ENCODE measurements at places on chromosomes 5 and 9.

DNA sequence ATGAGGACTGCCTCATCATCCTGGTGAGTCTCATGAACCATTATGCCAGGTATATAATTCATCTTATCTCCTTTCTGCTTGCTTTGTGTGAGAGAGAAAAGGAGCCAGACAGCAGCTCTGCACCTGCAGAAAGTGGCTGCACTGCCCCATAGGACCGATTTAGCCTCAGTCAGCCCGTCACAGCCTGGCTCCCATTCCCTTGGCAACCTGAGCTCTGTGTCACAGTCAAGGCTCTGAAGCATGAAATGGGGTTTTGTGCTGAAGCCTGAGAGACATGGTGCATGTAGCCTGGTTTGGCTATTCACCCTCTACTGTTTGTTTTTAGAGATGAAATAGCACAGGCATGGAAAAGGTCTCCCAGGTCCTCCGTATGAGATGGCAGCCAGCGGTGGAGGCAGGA lies 198.3 kb downstream of the KCTD16 start:
- no peak for DNase-seq

DNA sequence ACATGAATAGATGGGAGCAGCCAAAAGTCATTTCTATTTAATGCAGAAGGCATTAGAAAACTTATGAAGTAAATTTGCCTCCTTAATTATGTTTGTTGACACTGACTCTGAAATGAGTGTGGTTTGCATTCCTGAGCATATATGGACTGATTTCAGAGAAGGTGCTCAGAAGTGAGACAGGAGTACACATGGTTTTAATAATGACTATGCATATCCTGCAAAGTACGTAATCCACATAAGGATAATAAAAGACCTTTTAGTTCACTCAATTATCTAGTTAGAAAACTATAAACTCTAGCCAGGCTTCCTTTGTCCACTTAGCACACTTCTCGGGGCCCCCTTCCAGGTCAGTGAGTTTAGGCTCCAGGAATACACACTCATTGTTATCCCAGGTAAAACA lies 75.7 kb upstream of the SNX2 start:
- no peak for DNase-seq

GRCh38 chr9:88090151-88090581 lies 48.1 kb downstream of the SPATA31C2 start:
- DNase-seq, result no peak

DNA sequence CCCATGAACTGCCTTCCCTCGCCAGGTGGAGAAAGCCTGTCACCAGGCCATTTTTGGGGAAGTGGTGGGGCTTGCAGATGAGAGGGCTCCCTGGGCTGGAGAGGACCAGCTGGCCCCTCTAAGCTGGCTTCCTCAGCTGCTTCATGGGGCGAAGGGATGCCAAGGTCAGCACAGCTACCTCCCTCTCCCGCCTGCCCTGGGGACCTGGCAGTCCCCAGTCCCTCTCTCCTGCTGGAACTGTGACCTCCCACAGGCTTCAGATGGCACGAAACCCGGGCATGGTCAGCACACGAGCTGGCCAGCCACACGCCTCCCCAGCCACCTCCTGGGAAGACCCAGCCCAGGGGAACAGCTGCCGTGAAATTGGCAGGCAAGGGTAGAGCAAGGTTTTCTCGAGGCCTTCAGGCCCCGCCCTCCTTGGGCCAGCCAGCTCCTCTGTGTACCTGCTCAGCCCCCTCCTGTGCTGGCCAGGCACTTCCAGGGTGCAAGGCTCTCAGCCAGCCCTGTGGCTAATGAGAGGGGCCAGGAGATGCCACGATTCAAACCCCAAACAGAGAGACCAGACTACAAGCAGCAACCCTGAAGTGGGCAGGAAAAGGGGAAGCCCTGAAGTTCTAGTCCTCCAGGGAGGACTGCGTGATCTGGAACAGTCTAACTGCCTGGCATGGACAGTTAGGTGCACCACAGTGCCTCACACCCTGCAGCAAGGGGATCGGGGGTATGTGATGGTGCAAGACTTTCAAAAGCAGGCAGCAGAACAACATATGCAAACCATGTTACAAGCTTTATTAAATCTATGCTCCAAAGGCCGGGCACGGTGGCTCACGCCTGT lies 12.9 kb downstream of the PLPP7 start:
- DNase-seq, result no peak

- DNase-seq, result no peak
Measured at GRCh38 chr5:86542532-86542931, 75.2 kb upstream of the COX7C start.

All from head of caudate nucleus (tissue), 42 donors.